ENCODE measurements at places on chromosomes 16 and 17.

GRCh38 chr17:48159232-48159631, 51.7 kb downstream of the SNX11 start:
- DNase-seq: no peak

GRCh38 chr17:2901582-2901981, 105.3 kb downstream of the RAP1GAP2 start:
- no peak for DNase-seq

DNA sequence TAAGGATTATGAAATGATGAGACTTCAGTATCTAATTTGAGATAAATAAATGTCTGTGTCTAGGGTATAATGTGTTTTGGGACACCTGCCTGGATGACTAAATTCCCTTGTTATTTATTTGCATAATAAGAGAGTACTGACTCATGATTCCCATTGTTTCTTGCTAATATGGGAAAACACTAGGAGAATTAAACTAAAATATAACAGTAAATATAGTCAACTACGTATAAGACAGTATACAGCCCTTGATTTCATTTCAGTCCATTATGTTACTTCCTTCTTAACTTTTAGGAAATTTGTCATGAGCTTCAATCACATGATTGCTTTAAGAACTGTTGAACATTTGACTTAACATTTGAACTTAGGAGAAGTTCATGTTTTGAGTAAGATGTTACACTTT, 62.4 kb downstream of the VMP1 start:
- no peak for DNase-seq

- DNase-seq: no peak
These were observed 201.8 kb downstream of the CDH11 start for GRCh38 chr16:64919929-64920607.

GRCh38 chr17:74922694-74923537, at the start of gene USH1G:
USH1G (minus strand) TSS chr17:74923255; CDS start chr17:74923073, 182 bp downstream.
- DNase-seq: no peak

DNA sequence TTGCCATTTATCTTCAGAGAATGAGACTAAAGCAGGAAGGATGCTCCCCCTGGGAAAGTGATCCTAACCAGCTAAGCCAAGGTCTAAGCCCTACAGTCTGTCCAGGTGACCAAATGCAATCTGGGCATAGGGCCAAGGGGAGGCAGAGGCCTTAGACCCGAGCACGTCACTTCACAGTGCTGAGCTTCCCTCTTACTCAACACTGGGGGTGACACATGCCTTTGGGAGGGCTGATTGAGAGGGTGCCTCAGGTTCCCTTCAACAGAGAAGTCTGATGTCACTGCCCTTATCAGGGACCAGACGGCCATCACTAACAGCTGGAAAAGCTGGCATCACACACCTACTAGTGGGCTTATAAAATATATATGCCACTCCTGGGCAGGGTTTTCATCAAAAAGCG, 4.0 kb downstream of the CIAO2B start:
- DNase-seq: no peak

DNA sequence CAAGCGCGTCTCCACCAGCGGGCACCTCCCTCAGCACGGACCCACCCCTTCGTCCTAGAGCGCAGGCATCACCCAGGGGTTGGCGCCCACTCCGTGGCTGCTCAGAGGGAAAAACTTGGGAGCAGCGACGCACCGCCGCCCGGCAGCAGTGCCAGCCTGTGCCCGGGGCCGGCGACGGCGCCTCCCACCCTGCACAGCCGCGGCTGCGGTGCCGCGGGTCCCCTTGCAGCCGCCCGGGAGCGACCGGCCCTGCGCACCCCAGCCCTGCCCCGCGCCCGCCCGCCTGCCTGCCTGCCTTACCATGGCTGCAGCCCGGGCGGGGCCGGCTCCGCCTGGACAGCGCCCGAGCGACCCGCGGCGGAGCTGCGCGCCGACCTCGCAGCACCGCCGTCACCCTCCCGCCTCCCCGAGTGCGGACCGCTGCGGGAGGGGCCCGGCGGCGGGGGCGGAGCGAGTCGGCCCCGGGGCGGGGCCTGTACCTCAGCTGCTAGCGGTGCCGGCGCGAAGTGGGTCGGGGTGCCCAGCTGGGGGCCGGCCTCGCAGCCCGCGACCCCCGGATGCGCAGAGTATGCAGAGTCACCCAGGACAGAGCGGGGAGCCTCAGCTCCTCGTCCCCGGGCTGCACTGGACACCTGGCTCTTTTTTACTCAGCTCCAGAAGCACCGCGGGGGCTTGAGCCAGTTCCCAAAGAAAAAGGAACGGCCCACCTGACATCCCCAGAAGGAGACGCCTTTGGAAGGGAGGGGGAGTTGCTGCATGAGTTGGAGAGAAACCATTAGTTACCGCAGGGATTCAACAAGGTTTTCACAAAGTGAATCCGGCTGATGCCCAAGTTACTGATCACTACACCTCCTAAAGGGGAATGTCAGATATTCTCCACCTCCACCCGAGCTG, 17.5 kb upstream of the MTMR4 start:
- no peak for DNase-seq

DNA sequence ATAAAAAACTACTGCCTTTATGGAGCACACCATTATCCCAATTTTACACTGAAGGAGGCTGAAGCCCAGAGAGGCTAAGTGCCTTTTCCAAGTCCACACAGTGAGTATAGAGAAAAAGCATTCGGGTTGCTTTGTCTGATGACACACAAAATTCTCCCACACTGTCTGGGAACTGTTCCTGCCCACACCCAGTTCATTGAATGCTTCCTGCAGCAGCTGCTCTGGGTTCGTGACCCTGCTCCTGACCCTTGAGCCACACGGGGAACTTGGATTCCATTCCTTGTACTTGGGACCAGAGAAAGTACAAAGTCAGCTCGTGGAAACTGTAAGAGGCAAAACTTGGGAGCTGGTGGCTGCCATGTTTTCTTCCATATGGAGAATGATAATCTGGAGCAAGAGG, 57.9 kb downstream of the AKAP1 start:
- DNase-seq: no peak

DNA sequence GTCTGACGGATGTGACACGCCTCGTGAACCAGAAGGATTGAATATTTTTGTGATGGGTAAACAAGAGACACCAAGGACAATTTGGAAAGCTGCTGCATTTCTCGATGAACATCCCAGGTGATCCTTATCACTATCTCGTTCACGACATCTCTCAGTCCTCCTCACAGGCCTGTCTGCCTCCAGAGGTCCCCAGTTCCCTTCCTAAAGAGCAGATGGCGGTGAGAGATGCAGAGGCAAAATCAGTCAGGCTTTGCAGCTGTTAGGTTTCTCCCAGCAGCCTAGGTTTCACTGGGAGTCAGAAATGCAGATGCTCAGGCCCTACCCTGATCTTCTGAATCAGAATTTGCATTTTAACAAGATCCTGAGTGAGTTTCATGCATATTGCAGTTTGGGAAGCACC, 23.6 kb downstream of the SCPEP1 start:
- no peak for DNase-seq

DNA sequence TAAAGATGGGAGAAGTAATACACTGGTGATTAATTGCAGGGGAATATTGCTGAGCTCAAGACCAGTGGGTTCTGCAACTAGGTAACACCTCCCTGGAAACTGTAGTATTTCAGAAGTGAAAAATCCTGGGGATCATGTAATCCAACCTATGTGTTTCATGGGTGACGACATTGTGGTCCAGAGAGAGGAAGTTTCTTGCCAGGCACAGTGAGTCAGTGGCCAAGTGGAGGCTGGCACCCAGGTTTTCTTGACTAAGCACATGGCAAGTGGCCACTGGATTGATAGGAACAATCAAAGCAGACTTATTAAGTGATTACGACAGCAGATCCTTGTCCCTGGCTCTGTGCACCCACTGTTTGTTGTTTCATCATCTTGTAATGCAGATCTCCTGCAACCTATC, 14.6 kb upstream of the CIITA start:
- no peak for DNase-seq

DNA sequence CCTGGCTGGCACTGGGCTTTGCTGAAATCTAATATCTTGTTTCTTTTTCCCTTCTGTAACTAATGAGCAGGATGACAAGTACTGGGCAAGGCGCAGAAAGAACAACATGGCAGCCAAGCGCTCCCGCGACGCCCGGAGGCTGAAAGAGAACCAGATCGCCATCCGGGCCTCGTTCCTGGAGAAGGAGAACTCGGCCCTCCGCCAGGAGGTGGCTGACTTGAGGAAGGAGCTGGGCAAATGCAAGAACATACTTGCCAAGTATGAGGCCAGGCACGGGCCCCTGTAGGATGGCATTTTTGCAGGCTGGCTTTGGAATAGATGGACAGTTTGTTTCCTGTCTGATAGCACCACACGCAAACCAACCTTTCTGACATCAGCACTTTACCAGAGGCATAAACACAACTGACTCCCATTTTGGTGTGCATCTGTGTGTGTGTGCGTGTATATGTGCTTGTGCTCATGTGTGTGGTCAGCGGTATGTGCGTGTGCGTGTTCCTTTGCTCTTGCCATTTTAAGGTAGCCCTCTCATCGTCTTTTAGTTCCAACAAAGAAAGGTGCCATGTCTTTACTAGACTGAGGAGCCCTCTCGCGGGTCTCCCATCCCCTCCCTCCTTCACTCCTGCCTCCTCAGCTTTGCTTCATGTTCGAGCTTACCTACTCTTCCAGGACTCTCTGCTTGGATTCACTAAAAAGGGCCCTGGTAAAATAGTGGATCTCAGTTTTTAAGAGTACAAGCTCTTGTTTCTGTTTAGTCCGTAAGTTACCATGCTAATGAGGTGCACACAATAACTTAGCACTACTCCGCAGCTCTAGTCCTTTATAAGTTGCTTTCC, 56.0 kb downstream of the HLF start:
- DNase-seq: no peak

DNA sequence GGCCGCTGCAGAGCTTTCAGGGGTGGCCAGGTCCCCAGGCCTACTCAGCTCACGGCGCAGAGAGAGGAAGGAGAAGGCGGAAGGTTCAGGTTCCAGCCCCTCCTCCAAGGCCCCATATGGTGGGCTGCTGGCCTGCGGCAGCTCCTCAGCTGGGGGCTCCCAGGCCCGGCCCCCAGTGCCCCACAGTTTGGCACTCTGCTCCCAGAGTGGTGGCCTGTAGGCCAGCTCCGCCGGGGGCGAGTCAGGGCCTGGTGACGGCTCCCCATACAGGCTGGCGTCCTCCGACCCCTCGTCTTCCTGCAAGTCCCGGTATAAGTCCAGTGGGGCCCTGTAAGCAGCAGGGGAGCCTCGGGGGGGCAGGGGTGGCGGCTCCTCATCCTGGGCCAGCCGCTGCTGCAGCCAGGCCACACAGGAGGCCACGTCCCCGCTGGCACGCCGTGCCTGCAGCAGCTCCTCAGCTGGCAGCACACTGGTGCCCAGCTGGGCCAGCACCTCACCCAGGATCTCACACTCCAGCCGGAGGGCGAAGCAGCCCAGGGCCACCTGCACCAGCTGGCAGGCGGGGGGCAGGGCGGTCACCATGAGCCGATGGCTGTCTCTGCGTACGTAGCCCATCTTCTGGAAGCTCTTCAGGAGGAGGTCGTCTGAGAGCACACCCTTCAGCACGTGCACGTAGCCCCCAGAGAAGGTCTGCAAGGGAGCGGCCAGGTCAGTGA, 3.7 kb downstream of the SPATA2L start:
- DNase-seq: no peak

- no peak for DNase-seq
These were observed 178.0 kb downstream of the WWOX start for GRCh38 chr16:78277321-78278055.

DNA sequence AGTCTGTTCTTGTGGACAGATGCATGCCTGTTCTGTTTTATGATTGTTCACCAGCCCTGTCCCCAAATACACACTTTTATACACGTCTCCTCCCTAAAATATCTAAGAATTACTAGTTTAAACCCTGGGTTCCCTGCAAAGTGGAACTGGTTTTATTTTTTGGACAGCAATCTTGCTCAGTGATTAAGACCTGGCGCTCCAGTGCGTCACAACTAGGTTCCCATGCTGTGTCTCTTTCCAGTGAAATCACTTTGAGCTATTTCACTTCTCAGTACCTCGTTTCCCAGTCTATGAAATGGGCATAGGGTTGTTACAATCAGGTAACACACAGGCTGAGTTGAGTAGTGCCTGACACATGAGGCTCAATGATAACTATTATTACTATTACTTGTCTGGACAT, 1.1 kb downstream of the CEP20 start:
- no peak for DNase-seq

GRCh38 chr17:59892251-59892923, 356 bp downstream of the TUBD1 start:
- DNase-seq: no peak

DNA sequence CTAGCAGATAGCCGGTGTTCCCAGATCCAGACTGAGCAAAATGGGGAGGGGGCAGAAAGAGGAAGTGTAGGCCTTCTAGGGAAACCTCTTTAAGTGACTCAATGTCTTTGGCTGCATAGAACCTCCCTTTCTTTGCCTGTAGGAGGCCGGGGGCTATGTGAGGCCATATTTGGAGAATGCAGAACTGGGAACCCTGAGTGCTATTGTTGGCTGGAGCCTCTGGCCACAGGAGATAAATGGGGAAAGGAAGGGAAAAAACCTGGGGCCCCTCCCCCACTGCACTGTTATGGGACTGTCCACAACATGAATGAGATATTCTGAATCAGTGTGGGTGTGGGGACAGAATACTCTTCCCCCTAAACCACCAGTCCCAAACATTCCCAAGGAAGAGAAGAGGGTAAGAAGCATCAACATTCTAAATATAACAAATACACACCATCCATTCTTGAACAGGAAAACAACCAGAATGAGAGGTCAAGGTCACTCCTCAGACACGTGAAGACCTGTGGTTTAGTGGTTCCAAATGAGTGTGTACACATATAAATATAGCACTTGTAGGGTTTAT, 2.4 kb downstream of the VPS25 start:
- DNase-seq: no peak

DNA sequence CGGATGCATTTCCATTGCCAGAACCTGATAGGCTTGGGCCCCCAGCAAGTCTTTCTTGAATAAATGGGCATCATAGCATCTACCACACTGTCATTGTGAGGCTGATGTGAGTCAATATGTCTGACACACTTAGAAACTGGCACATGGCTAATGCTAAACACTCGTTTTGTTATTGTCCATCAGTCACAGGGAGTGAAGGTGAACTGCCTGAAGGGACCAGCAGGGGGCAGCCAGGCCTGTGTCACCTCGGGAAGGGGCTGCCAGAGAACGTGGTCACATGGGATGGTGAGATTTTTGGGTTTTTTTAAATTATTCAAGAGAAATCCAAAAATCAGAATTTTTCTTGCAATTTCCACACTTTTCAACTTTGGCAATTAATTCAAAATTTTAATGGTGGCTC, 831 bp upstream of the RCVRN start:
- DNase-seq: no peak

- DNase-seq: no peak
These were observed at the start of gene MAP3K14 for GRCh38 chr17:45316434-45317110. MAP3K14 (minus strand) TSS chr17:45317020; CDS start chr17:45290745, 26,275 bp downstream.

- no peak for DNase-seq
These were observed 458.8 kb upstream of the HSBP1 start for GRCh38 chr16:83348991-83349390.

GRCh38 chr16:55328611-55329569, 4.9 kb downstream of the IRX6 start:
- no peak for DNase-seq

GRCh38 chr16:55207693-55208428, 116.1 kb upstream of the IRX6 start:
- DNase-seq: no peak

GRCh38 chr16:17692484-17692883, 221.7 kb upstream of the XYLT1 start:
- no peak for DNase-seq

- no peak for DNase-seq
These were observed 376 bp upstream of the STAC2 start for GRCh38 chr17:39225959-39226683.

GRCh38 chr16:75099738-75100602, 16.6 kb downstream of the LDHD start:
- DNase-seq: no peak

Data from stimulated activated CD8-positive, alpha-beta memory T cell treated with anti-CD3 and anti-CD28 coated beads, Interleukin-7, amount 100 ng/mL, for 48 hours (primary cell).